ENCODE measurements at places on chromosomes 7 and 10.
A peak's percentile ranks its signal among the peaks of the same experiment; 100 is the strongest.

DNA sequence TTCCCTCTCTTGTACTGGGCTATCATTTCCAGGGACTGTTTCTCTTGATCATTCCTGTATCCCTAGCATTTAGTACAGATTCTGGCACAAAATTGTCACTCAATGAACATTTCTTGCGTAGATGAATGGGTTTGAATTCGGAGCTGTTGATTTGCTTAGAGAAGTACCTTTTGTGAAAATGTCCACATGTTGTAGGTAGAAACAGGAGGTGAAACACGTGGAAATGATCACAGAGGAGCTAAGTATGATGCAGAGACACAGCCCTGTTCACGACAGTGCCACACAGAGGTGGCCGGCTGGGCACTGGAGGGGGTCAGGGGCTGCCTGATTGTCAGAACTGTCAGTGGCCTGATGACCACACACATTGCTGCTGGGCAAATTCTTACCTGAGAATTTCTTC, 196.1 kb upstream of the PRKCQ start:
- no peak for DNase-seq

DNA sequence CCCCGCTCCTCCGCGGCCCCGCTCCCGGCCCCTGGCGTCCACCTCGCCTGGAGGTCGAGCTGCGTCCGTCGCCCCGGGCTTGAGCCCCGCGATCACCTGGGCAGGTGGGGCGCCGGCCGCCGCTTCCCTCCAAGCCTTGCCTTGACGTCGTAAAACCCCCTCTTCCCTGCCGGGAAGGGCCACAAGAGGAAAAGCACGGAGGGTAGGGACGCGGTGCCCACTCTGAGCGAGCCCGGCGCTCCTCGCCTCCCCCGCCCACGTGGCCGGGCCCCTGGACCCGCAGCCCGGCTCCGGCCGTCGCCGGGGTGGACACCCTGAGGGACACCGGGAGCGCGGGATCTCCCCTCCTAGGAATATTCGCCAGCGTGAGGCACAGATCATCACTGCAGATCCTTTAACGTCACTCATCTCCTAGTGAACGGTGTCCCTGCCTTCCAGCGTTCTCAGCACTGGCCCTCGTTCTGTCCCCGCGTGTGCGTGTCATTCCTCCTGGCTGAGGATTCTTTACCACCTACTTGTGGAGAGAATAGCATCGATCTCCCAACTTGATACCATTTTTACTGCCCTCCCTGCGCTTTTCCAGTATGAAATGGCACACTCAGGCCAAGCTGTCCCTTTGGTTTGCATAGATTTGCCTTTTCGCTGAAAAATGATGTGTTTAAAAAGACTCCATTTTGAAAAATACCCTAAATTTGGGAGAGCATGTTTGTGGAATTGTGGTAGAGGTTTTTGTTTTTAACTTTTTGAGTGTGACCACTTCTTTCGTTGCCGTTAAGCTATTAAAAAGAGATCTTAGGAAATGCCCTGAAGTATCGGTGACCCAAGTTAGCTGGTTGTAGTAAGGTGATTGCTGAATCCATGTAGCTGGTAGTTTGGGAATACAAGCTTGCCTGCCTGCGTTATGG, 649 bp downstream of the ACTR3B start:
- peak; percentile 4 for DNase-seq

DNA sequence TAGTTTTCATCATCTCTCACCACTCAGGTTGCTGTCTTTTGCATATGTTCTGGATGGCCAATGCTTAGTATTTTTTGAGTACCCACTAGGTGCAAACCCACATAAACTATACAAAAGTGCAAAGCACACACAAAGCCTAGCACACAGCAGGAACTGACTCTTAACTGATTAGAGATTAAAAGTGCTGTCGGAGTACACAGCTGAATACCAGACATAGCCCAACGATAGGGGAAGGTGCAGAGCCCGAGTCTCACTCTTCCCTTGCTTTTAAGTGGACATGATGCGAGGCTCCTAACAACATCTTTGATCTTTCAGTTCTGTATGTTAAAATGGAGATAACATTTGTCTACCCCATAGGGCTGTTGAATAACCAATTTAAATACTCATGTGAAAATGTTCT, 90.8 kb downstream of the DPY19L1 start:
- no peak for DNase-seq

DNA sequence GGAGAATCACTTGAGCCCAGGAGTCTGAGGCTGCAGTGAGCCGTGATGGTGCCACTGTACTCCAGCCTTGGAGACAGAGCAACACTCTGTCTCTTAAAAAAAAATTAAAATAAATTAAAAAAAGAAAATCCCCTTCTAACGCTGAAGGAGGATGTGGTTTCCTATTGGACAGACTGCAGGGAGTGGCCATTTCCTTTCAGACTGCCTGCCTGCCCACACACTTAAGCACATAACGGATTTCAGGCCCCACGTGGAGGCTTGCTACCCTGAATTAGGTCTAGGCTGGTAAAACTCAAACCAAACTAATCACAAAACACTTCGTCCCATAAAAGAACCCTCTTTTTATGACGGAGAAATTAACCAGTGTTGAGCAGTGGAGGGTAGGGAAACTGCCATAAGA, 34.0 kb downstream of the GATA3 start:
- DNase-seq, result no peak

DNA sequence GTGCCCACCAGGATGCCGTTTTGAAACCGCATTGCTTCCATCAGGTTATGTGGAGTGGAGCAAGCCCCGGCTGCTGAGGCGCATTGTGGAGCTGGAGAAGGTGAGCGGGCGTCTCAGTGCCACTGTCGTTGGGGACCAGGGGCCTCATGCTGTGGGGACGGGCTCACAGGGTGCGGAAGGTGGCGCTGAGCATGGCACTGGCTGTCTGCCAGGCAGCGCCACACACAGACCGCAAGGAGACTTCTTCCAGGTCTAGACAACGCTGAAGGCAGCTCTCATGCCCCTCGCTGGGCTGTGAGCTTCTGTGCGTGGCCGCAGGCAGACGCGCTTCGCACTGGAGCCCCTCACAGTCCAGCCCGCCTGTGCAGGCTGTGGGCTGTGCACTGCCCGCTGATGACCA, 29.0 kb downstream of the IQCE start:
- DNase-seq, result no peak

DNA sequence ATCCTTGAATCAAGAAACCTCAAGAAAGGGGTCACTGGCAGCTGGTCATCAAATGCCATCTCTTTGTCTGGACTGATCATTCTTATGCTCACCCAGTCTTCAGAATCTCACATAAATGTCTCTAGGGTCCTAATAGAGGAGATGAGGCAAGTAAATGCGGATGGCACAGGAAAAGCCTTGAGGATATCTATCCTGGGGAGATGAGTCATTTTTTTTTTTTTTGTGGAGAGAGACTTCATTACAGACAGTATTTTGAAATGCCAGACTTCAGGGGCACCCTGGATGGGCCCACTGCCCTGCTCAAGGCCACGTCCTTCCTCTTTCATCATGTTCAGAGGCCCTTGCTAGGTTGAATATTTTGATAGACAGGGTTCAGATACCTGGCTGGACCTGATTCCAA, 19.5 kb upstream of the PLPP4 start:
- DNase-seq, result no peak

- DNase-seq, result no peak
These were observed 123.9 kb downstream of the DOCK4 start for GRCh38 chr7:112082306-112082705.

DNA sequence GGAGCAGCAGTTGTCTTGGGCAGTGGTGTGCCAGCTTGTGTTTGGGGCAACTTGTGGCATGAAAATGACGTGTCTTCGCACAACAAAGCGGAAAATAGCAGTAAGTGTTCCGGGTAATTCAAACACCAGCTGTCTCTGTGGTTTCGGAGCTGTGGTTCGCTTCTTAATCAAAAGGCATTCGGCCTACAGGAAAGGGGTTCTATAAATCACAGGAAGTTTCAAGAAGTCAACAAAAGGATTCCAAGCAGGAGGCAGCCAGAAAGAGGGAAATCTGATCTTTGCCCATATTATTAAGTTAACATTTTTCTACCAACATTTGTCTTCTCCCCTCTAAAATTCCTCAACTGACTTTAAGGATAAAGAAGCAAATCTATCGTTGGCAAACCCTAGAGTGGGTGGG, 353.4 kb downstream of the FGFR2 start:
- DNase-seq, result no peak

GRCh38 chr10:67722113-67722512, 26.1 kb upstream of the CTNNA3 start:
- no peak for DNase-seq

DNA sequence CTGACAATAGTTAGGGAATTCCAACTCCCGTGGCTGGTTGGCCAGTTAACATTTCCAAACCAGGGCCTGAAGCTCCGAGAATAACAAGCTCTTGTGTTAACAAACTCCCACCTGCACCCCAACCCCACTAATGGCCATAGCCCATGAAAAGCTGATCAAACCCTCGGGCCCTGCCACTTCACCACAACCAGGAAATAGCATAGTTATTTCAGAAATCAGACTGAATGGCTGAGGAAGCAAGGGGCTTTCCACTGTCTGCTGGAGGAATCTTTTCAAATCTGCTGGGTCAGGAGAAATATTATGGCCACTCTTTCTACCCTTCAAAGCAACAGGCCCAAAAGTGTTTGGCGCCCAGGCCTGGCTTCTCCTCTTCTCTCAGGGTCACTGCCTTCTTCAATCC, 145.6 kb downstream of the GLCCI1 start:
- no peak for DNase-seq

DNA sequence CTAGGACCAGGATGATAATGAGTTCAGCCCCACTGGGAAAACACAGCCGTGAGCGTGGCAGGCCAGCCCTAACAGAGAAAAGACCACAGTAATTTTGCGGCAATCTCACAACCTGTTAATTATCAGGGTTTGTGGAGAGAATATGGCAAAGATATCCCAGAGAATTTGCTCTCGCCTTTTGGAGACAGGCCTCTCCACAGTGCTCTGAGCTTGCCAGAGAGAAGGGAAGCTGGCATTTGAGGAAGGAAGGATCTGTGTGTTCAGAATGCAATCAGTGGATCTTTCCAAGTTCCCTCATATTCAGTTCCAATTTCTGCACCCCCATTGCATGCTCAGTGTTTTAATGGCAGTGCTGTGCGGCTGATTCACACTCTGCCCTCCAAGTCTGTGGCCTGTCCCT, 60.2 kb downstream of the PLPP4 start:
- DNase-seq, result no peak

- DNase-seq, result no peak
These were observed 29.4 kb downstream of the CTBP2 start for GRCh38 chr10:125130916-125131315.
